ENCODE measurements at places on chromosomes 6 and 20. TPM values are rescaled to one million over a fixed set of nuclear protein-coding genes. Genes with fewer than 3 reads are reported as not detected.

The ADGRG6 gene
- 47.1 TPM for total RNA-seq

The SLC32A1 gene
- not detected for total RNA-seq

The RNGTT gene
- 9.0 TPM for total RNA-seq

The ZNF512B gene
- total RNA-seq: 9.7 TPM

The OR2H2 gene
- not detected for total RNA-seq

The NPBWR2 gene
- not detected for total RNA-seq

The RIPPLY2 gene
- total RNA-seq: 0.64 TPM

The HTR1E gene
- total RNA-seq: not detected

The TSPO2 gene
- total RNA-seq: 0.10 TPM

The C6orf163 gene
- total RNA-seq: 0.24 TPM

The CD93 gene
- not detected for total RNA-seq

The PNLDC1 gene
- total RNA-seq: not detected

The RHAG gene
- 0.07 TPM for total RNA-seq

The MOXD1 gene
- total RNA-seq: 2.3 TPM

The TSHZ2 gene
- total RNA-seq: not detected

The RALY gene
- 148 TPM for total RNA-seq

The MYH7B gene
- total RNA-seq: 0.20 TPM

The PLEKHG1 gene
- total RNA-seq: 0.40 TPM

The SAMD10 gene
- total RNA-seq: not detected

The PLA2G7 gene
- not detected for total RNA-seq

The GRM1 gene
- total RNA-seq: 0.08 TPM

The SLC22A1 gene
- total RNA-seq: 2.8 TPM

The PRICKLE4 gene
- 0.44 TPM for total RNA-seq

The TGM3 gene
- not detected for total RNA-seq

All from A549 treated with CpdA at 1 μM for 4 hours (cell line).